Fibroblast of the conjunctiva (primary cell): ENCODE measurements at places on chromosomes 16 and 17.

DNA sequence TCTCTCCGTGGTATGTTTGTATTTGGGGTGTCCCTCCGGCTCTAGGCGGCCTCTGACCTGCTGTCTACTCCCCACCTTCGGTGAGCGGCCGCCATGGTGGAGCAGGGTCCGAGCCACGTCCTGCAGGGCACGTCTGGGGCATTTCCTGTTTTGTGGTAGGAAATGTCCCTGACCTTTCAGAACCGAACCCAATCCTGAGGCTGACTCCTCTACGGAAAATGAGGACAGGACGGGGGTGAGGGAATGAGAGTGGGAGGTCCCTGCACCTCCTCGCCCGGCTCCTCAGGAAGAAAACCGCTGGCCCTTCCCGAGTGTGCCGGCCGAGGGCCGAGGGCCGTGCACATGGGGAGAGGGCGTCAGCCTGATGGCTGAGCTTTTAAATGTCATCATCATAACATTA lies 45.8 kb downstream of the WDR45B start:
- DNase-seq, result no peak

- no peak for DNase-seq
Observed at GRCh38 chr17:65533852-65534457, 27.5 kb downstream of the AXIN2 start.

GRCh38 chr17:6994666-6995256 lies 1.1 kb upstream of the ALOX12 start:
- no peak for DNase-seq

DNA sequence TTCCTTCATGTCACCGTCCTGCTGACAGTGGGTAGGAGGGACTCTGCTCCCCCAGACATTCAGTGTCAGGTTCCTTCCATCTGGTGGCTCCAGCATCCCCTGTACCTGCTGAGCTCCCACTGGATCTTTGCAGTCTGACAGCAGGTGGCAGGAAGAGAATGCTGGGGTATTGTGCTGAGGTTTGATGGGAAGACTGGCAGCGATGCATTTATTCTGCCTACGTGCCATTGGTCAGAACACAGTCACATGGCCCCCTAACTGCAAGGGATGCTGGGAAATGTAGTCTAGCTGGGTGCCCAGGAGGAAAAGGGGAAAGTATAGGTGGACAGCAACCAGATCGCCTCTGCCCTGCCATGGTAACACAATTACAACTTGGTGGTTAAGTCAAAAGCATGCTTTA lies 44.4 kb downstream of the IRX3 start:
- no peak for DNase-seq

GRCh38 chr17:82173351-82174041 lies 39.1 kb downstream of the CCDC57 start:
- no peak for DNase-seq

DNA sequence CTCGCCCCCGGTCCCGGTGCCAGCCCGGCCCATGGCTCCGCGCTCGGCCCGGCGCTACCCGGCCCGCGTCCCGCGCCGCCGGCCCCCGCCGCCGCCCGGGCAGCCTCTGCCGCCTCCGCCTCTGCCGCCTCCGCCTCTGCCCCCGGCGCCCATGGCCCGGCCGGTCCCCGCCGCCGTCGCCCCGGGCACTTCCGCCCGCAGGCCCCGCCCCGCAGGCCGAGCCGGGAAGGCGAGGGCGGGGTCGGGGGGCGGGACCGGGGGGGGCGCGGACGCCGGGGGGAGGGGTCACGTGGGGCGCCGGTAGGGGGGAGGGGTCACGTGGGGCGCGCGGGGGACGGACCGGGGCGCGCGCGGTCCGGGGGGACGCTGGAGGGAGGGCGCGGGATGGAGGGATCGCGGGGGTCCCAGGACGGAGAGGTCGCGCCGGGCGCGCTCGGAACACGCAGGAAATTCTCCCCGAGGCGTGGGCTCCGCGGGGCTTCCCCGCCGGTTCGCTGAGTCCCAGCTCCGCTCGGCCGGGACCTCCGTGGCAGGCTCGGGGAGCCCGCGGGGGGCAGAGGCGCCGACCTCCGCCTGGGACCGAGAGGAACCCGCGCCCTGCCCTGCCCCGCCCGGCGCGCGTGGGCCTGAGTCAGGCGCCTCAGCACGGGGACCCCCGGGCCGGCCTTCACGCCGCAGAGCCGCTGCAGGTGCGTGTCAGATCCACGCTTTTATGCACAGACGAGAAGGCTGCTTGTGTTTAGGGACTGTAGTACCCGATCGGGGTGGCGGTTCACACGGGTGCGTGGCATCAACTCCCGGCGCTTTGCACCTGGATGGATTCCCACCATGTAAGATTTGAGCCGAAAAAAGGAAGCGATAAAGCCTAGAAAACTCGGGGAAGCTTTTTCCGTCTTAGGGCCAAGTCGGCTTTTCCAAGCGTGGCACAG lies at the start of gene PGAP6:
PGAP6 (minus strand) TSS at position 190 of the 929 bp plus-strand sequence; CDS start at position 33, 157 bp downstream.
- no peak for DNase-seq

DNA sequence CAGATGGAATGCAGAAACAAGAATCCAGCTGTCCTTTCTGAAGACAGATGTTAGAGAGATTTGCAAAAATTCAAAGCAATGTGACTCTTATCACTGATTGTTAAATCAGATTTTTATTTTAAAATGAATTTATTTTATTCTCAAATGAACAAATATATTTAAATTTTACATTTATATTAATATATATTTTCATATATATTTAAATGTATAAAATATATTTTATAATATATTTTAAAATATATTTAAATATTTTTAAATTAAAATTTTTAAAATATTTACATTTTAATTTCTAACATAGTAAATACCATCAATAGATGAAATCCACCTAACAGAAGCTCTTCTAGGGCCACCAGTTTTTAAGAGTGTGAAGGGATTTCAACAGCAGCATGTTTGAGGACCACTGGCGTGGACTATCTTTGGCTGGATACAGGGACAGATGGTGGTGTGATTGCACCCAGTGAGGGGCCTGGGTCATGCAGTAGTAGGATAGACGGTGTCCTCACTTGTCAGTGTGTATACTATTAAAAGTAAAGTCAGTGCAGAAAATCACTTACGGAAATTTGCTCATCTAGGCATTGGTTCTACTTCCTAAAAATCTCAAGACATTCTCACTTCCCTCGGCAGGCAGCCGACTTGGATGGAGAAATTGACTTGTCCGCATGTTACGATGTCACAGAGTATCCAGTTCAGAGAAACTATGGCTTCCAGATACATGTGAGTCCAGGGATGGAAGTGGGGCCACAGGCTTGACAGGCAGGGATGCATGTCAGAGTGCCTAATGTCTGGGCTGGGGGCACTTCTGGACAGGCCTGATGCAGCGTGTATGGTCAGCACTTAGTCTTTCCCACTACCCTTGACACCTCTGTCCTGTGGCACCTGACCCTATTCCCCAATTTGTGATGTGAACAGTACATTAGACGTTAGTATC lies 56.3 kb downstream of the PLD6 start:
- DNase-seq, result no peak

GRCh38 chr17:7654832-7655540 lies 4.3 kb downstream of the ATP1B2 start:
- no peak for DNase-seq

DNA sequence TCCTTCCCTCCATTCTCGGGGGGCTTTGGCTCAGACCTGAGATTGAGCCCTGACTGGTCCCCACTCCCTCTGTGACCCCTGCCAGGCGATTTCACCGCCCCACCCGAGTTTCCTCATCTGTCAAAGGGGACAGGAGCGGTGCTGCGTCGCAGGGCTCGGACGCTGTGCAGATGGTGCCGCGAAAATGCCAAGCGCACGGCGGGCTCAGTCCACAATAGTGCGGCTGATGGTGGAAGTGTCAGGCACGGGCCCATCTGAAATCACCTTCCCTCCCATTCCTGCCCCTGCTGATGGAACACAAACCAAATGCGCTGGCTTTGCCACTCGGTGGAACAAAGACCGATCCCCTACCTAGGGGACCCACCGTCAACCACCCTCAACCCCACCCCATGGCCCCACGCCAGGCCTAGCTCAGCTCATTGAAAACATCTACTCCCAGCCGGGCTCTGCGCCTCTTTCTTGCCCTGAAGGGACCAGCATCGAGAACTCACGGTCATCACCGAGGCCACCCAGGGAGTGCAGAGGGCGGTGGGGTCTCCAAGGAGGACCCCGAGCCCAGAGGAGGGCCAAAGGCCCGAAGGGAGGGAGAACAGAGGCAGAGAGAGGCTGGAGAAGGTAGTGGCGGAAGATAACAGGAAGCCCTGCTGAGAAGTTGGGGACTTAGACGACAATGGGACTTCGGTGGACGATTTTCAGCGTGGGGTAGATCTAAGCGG lies 1.4 kb downstream of the CARHSP1 start:
- DNase-seq, result no peak

DNA sequence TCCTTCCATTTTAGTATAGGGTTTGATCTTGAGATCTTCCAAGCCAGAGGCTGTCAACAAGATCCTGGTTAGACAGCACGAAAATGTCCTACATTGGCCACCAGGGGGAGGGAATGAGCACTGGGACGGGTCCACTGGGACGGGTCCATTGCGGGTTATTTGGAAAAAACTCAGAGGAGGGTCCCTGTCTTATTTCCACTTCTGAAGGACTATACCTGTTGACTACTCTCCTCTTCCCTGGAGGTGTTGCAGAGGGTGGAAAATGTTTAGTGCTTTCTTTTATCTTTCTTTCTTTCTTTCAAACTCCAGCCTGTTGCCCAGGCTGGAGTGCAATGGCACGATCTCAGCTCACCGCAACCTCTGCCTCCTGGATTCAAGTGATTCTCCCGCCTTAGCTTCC lies 2.5 kb downstream of the TTLL6 start:
- no peak for DNase-seq

DNA sequence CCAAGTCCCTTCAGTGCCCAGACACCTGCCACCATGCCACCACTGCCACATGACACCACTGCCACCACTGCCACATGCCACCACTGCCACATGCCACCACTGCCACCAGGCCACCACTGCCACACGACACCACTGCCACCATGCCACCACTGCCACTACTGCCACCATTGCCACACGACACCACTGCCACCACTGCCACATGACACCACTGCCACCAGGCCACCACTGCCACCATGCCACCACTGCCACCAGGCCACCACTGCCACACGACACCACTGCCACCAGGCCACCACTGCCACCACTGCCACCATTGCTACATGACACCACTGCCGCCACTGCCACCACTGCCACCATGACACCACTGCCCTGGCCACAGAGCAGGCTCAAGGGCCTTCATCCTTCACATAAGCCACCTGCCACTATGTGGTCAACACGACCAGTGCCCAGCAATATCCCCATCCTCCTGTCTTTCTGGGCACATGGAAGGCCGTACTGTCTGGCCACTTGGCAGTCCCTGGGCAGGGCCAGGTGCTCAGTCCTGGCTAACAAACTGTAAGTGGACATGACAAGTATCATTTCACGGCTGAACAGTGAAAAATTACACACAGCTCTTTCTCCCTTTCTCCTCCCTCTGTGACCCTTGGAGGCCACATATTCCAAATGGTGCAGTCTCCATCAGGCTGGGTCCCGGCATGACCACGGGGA lies 33.1 kb downstream of the ABR start:
- DNase-seq, result no peak

DNA sequence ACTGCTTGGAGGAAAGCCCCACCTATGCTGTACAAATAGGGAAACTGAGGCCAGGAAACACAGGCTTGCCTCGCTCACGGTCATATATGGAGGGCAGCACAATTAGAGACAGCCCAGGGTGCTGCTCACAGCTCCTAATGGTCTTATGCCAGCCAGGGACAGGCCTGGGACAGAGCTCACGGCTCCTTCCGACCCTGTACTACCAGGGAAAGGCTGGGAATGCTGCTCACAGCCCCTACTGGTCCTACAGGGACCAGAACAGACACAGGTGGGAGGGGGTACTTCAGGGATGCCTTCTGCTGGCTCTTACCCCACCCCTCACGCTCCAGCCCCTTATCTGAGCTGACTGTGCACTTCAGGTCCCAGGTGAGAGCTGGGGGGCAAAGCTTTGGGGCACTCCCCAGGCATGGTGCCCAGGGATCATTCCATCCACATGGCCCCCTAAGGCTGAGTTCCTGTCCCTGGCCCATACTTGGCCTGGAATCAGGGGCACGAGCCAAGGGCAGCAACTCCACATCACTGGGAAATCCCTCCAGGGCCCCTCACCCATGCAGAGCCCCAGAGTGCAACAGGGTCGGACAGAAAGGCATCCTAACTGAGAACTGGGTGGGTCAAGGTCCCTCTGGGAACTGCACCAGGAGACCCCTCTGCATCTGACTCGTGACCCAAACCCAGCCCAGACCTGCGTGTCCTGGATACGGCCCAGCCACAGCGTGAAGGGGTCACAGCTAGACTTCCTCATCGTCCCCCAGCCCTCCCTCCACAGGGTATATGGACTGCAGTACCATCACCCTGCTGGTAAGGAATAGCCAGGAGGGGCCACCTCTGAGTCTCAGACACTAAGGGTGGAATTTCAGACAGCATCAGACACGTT lies 5.9 kb downstream of the RHBDF1 start:
- DNase-seq, result no peak

- DNase-seq, result no peak
Observed at GRCh38 chr17:51057534-51057933, 63.1 kb downstream of the SPAG9 start.

- DNase-seq, result peak; percentile 33
Observed at GRCh38 chr17:49556223-49556943, 19.3 kb upstream of the NXPH3 start.

DNA sequence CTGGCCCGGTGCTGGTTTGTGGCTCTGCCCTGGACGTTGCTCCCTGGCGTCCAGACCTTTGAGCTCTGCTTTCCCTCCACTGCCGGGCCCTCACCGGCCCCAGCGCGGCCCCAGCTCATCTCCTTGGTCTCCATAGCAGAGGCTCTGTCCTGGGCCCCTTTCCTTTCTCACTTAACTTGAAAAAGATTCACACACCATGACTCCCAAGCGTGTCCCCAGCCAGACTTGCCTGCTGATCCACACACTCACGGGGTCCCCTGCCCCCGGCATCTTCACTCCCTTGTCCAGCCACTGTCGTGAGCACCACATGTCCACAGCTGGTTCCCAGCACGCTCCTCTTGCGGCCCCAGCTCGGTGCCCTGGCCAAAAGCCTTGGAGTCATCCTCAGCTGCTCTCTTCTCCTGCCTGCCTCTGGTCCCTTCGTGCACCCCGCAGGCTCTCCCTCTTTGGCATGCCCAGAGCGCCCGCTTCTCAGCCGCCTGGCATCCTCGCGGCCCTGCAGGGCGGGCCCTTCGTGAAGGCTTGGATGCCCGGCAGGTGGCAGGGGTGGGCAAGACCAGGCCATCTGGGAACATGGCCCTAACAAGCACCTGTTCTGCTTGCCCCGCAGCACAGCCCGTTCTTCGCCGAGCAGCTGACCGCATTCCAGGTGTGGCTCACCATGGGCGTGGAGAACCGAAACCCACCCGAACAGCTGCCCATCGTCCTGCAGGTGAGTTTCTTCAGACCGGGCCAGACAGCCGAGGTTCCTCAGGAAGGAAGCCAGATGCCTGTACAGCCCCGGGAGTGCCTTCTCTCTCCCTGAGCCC lies 145.6 kb upstream of the CHMP6 start:
- DNase-seq, result no peak

DNA sequence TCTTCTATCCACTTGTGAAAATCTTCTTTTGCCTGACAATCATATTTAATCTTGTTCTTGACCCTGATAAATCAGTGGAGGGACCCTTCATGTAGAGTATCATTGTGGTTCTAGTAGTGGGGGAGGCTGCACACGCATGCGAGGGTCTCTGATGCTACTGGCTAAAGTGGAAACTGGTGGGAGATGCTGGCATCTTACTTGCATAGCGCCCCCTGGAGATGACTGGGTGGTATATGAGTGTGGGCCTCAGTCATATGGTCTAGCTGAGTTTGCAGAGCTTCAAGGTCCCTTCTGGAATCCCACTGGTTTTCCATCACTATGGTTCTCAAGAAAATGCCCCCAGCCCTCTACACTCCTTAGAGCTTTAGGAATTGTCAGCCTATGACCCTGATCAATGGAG lies 236.4 kb upstream of the AXIN2 start:
- no peak for DNase-seq
